ENCODE measurements at places on chromosomes 7 and 10.

DNA sequence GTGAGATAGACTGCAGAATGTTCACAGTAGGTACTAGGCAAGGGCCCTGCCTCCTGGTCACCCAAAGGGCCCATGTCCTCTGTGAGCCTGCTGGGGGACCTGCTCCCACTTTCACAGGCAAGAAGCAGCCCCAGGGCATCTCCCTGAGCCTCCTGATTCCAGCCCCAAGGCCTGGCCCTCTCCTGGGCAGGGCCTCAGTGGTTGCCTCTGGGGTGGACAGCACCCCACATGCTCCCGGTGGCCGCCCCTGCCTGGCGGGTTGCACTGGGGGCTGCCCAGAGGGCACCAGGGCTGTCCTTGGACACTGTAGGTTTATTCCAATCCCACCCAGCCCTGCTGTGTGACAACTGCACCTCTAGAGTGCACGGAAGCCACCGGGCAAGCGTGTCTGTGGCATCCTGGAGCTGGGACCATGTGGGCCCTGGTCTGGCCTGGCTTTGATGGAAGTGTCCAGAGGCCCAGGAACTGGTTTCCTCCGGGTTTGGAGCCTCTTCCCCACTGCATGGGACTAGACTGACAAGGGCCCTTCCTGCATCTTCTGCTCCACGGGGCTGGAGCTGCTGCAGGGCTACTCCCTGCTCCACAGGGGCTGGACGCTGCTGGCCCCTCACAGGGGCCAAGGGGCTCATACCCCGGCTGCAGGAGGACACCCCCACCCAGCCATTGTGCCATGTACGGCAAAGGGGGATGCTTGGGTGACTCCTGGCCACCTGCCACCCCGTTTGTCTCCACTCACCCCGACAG, 25.0 kb upstream of the SYCE1 start:
- DNase-seq, result no peak

- no peak for DNase-seq
Observed at GRCh38 chr7:157017603-157018327, 7.3 kb upstream of the MNX1 start.

DNA sequence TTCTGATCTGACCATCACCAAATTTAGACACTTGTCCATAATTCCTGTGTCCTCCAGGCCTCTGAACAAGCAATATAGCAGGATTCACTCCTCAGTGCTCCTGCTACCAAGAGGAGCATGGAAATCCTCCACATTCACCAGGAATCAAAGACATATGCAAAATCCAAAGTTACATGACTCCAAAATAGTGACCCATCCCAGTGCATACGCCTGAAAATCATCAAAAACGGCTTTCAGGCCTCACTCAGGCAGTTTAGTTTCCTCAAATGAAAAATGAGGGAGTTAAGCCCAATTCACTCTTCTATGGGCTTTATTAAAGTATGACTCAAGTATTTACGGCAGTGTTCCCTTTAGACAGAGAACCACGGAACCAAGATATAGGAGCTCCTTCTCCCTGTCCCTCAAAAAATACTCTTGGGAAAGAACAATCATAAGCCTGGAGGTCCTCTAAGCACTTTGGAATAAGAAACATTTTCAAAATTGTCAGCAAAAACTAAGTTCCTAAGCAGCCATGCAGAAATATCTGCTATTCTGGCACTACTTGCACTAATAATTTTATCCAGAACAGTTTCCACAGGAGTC, 240.7 kb downstream of the PARD3 start:
- DNase-seq, result no peak

GRCh38 chr7:27183682-27184336, 1.2 kb downstream of the HOXA11 start:
- DNase-seq, result no peak

GRCh38 chr7:29937132-29937531, 52.5 kb downstream of the SCRN1 start:
- DNase-seq, result no peak

- no peak for DNase-seq
Observed at GRCh38 chr10:52855546-52856325, 83.2 kb upstream of the MBL2 start.

GRCh38 chr10:62748386-62748785, 56.1 kb upstream of the ADO start:
- DNase-seq, result no peak

DNA sequence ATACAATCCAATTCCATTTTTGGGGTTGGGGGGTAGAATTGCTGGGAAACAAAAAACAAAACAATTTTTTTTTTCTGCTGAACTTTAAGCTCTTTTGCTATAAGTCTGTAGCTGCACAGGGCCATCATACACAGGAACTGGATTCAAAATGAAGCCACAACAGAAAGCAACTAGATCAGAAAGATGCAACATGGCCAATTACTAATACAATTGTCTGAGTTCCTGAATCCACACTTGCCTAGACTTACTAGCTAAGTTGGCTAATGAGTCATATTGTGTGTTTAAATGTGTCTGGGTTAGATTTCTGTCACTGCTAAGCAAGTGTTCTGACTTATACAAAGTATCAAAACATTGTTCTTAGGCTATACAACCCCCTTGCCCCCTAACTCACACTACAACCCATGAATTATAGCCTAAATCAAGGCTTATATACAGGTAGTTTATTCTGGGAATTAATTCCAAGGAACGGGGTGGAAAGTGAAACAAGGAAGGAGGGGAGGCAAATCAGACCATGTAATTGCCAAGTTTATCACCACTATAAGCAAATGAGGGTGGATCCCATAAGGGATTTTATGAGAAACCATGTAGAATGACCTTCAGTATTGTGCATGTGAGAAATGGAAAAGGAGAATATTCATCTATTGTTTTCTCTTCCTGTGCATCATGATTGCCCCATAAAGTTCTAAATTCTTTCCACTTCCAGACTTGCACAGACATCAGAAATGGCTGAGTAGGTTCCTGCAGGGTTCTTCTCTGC, 337.9 kb upstream of the SORCS1 start:
- no peak for DNase-seq

DNA sequence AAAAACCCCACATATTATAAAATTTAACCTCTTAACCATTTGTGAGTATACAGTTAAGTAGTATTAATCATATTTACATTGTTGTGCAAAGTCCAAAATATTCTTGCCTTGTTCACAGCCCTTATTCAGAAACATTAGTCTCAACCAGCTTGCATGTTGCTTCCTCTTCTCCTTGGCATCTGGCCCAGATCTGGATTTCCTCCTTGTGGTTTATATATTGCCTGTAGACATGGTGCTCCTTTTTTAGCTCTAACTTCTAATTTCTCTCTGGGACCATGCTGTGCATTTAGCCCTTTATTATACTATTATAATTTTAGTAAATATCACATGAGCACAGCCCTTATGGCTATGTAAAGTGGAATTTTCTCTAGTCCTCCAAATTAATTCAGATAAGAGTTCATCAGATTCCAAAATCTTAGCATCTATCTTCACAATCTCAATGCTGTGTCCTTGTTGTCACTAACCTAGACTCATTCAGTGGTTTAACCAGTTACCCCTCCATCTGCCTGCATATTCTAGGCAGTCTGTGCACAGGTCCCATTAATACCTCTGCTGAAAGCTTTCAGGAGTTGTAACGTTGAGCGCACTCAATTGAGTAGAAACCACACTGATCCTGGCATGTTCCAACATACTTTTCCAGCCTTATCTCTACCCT, 7.9 kb downstream of the CPED1 start:
- no peak for DNase-seq

GRCh38 chr7:5193880-5194279, 3.8 kb downstream of the WIPI2 start:
- no peak for DNase-seq

DNA sequence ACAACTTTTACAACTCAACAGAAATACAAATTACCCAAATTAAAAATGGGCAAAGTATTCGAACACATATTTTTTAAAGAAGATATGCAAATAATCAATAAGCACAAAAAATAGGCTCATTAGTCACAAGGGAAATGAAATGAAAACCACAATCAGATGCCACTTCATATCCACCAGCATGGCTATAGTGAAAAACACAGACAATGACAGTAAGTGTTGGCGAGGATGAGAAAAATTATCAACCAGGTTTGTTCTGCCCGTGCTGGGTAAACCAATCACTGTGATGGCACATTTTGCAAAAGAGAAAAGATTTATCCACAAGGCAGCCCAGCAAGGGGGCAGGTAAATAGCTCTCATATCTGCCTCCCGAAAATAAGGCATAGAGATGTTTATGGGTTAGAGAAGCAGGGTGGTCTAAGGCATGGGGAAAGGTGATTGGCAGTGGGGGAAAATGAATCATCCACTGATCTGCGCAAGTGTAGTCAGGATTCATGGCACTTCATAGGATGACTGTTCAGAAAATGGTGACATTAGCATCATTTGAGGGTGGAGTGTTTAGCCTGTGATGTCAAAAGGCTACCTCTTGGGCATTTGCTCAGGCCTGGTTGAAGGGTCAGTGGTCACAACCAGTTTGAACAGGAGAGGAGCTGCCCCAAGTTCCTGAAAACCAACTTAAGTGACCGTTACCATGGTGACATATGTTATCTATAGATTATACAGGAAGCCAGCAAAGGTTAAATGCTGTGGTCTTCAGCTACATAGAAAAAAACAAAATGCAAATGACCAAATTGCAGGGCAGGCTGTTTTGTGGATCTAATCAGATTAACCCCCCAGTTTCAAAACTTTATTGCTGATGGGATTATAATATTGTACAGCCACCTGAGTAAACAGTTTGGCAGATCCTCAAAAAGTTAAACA, 8.0 kb upstream of the CFAP70 start:
- DNase-seq, result no peak

- DNase-seq, result no peak
Observed at GRCh38 chr7:12139416-12139815, 71.7 kb upstream of the TMEM106B start.

DNA sequence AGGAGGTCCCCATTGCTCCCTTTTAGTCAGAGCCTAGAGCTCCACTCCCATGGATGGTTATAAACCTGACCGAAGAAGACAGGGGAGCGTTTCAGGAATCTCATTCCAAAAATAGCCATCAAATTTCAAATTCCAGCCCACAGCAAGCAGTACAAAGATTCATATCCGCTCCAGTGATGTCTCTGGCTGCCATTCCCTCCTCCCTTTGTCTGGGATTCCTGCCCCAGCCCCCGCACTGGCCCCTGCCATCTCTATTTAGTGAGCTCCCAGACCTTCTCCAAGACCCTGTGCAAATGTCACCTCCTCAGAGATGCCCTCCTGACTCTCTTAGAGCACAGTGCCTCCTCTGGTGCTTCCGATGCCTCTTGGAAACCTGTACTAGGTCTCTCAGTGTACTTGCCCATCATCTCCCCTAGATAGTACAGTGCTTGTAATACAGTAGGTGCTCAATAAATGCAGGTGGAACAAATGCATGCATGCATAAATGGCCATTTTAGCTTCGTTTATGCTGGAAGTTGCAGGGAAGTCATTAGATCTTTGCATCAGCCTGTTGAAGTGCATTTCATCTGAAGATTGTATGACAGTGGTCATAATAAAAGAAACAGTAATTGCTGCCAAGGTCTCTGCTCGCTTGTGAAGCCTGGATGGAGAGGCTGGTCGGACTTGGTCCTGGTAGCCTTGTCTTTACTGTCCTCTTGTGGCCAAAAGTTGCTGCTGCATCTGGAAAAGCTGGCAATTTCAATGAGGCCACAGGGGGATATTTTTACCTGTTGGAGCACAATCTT, 32.0 kb upstream of the HABP2 start:
- DNase-seq, result no peak

GRCh38 chr10:80487791-80488538, 33.9 kb downstream of the TSPAN14 start:
- DNase-seq, result peak; percentile 39

- DNase-seq, result no peak
Observed at GRCh38 chr7:2611401-2611800, 20.4 kb upstream of the TTYH3 start.

GRCh38 chr10:60377042-60377352, 12.7 kb downstream of the ANK3 start:
- no peak for DNase-seq

- DNase-seq, result no peak
Observed at GRCh38 chr7:138816650-138817049, 18.7 kb upstream of the ATP6V0A4 start.

DNA sequence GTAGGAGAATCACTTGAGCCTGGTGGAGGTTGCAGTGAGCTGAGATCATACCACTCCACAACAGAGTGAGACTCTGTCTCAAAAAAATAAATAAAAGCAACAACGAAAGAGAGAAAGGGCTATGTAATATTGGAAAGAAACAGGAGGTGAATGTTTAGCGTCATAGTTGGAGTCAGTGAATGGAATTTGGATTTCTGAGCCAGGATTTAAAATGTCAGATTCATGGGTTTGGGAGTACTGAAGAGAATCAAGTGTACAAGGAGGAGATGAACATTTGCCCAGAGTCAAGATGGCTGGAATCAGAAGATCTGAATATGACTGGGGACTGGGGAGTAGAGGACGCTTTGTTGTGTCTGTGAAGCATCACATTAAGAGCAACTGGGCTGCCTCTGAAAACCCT, 366.4 kb downstream of the GALNT17 start:
- no peak for DNase-seq

DNA sequence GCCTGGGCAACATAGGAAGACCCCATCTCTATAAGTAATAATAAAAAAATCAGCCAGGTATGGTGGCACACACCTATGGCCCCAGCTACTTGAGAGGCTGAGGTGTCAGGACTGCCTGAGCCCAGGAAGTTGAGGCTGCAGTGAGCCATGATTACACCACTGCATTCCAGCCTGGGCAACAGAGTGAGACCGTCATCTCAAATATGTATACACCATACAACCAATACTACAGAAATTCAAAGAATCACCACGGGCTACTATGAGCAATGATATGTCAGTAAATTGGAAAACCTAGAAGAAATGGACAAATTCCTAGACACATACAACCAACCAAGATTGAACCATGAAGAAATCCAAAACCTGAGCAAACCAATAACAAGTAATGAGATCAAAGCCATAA, 60.3 kb upstream of the ZC3HAV1 start:
- DNase-seq, result no peak

DNA sequence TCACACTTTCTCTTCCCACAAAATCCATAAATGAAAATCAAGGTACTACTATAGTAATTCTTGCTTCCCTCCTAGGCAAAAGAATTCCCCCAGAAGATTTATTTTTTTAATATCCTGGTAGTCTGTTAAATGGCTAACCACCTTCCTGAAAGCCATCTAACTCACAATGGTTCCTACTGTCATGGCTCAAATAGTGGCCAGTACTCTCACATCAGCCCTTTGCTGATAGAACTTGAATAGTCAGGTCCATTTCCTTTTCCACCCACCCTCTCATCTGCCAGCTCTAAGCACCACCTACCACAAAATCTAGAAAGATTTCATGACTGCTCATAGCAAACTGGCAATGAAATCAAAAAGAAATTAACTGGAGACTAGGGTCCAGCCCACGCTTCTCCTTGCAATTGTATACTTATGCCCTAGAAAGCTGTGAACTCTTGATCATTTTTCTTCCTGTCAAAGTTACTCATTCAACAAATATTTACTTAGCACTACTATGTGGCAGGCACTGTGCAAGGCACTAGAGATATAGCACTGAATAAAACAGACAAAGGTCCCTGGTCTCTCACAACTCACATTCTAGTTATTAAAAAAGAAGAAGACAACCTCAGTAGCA, 60.4 kb downstream of the ARMH3 start:
- DNase-seq, result no peak

Data from activated CD4-positive, CD25-positive, alpha-beta regulatory T cell (primary cell).